ENCODE measurements at places on chromosomes 7 and 10.

DNA sequence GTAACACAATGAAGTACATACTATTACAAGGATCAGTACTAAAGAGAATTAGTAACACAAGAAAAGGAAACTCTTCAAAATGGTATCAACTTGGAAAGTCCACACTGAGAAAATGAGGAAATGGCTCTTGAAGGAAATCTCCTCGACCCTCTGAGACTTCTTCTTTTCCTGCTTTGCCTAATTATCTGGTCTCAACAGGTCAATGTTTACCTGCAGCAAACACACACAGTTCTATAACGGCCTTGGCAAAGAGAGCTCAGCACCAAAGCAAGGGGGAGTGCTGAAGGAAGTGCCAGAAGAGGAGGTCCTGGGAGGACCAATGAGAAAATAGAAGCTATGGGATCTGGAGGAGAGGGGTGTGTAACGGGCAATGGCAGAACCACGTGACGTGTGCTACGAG, 21.9 kb downstream of the CHCHD3 start:
- no peak for DNase-seq

GRCh38 chr7:19957664-19958063, 184.2 kb upstream of the TMEM196 start:
- DNase-seq: no peak

- no peak for DNase-seq
These were observed 32.6 kb upstream of the HSPB1 start for GRCh38 chr7:76269895-76270294.

DNA sequence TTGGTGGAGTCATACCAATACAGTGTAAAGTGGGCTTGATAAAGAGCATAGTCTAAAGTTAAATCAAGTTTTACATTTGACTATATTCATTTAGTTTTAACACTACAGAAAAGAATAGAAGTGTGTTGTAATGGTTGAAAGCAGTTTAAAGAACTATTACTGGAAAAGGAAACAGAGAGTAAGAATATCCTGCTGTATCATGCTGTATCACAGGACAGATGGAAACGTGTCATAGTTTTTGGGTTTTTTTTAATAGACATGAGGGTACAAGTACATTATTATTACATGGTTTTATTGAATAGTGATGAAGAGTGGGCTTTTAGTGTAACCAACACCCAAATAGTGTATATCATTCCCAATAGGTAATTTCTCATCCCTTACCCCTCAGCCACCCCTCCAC, 944.3 kb downstream of the LRMDA start:
- DNase-seq: no peak

DNA sequence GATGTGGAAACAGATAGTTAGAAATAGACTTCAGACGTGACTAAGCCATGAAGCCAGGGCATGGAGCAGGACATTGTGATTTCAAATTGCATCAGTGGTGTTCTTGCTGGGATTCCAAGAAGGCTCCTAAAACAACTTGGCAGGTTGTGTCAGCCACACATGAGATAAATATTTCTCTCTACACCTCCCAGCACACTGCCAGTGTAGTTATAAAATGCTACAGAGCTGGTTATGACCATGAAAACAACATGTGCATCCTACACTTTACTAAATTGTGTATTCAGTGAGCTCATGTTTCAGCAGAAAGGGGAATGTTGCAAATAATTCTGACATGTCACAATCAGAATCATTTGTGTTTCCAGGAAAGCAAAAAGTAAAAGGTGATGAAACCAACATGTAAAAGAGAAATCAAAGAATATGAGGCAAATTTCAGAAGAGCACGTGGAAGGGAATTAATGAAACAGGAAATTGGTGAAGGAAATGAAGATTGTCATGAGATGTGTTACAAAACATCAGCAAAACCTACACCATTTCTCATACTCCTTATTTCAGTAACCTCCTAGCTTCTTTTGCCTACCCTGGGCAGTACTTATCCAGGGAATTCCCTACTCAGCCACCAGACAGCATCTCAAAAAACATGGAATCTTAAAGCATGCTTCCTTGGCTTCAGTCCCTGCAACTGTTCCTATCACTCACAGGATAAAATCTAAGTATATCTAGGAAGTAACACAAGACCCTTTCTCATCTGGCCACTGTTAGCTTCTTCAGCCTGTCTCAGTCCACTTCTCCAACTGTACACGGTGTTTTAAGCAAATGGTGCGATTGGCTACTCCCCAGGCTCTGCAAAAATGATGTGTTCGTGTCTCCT, 5.8 kb upstream of the CYP3A7 start:
- DNase-seq: no peak
